Muscle of arm (tissue), 14 donors: ENCODE measurements at places on chromosomes 5 and 9.

- DNase-seq = no peak
These were observed 315.3 kb upstream of the SLC30A5 start for GRCh38 chr5:68778484-68778883.

- DNase-seq = no peak
These were observed 11.6 kb downstream of the NDST1 start for GRCh38 chr5:150519560-150519945.

GRCh38 chr9:83431101-83432060 is 106.8 kb downstream of the FRMD3 start:
- no peak for DNase-seq

- no peak for DNase-seq
These were observed 30.4 kb downstream of the NR3C1 start for GRCh38 chr5:143373076-143373475.

DNA sequence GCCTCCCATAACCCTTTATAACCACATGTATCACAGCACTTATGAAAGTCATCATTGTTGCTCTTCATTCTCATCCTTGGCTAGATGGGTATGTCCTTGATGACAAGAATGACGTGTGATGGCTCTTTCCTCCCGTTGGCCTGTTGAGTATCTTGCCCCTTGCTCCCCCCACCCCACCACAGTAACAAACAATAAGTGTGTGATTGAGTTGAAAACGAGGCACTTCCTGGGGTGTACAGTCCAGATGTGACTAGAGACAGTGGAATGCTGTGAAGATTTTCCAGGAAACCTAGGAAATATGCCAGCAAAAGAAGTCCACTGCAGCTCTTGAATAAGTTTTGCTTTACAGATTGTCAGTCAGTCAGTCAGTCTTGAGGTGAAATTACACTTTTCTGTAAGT is 262.5 kb downstream of the ELAVL2 start:
- DNase-seq = peak; percentile 78

DNA sequence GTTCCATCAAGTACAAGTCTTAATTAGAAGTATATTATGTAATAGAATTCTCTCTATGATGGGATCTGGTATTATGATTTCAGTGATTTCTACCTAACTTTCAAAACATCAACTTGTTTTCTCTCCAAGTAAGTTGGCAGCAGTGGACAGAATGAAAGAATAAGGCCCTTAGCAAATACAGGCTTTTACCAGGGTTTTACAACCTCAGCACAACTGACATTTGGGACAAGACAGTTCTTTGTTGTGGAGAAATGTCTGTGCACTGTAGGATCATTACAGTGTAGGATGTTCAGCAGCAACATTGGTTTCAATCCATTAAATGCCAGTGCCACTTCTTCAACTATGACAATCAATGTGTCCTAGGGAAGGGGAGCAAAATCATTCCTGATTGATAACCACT is 48.8 kb downstream of the MLANA start:
- DNase-seq = no peak

DNA sequence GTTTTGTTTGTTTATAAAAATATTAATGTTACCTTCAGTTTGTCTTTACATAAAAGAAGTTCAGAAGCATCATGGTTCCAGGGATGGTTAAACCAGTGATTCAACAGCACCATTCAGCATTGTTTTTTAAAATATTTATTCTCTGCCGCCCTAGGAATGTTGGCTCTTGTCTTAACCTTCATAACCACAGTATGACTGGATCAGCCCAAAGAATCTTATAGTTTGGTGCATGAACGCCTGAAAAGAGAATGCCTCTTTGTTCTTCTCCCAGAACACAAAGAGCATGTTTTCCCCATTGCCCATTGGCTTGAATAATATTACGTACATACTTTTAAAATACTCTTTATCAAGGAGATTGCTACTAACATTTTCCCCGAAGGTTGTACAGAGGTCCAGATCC is 413.4 kb downstream of the ANXA1 start:
- no peak for DNase-seq

- no peak for DNase-seq
These were observed 31.8 kb downstream of the ZFAND5 start for GRCh38 chr9:72333197-72333596.

GRCh38 chr9:37620396-37620795 is 28.0 kb upstream of the TOMM5 start:
- no peak for DNase-seq

DNA sequence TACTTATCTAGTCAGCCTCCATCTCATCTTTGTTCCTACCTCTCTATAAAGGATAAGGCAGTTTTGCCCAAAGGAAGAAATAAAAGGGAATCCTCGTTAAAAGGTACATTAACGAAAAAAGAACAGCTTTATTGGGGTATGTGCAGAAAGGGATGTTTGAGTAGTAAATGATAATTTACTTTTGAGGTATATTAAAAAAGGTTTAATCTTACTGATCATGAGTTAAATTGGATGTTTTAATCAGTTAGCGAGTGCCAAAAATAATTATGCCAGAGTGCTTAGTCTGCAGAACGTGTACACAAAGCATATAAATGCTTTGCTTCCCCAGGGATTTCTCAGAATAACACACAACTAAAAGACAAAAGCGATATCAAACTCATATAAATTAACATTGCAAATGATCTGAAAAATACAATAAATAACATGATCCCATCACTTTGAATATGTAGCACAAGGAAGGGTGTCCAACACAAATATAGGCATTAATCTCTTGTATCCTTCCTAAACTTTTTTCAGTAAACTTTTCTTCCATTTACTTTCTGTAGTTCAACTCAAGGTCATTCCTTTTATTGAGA is 865.0 kb downstream of the NR2F1-AS1 start:
- no peak for DNase-seq

DNA sequence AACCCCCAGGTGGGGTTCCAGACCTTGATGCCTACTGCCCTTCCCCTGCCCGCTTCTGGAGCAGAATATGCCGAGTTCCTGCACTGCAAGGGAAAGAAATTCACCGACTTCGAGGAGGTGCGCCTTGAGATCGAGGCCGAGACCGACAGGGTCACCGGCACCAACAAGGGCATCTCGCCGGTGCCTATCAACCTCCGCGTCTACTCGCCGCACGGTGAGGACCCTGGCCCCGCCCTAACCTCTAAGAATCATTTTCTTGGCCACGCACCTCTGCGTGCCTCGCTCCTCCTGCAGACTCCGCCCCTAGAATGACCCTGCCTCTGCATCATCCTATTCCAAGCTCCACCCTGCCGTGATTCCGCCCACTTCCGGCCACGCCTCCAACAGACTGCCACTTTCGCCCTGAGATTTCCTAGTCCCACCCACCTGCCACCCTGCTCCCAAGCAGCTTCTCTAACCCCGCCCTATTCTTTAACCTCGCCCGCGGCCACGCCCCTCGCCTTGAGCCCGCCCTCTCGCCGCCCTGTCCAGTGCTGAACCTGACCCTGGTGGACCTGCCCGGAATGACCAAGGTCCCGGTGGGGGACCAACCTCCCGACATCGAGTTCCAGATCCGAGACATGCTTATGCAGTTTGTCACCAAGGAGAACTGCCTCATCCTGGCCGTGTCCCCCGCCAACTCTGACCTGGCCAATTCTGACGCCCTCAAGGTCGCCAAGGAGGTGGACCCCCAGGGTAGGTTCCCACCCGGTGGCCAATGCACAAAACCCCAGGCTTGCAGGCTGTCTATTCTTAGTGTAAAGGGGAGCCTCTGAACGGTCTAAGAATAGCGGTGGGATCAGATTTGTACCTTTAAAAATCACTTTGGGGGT is 15.6 kb downstream of the DNM1 start:
- DNase-seq = peak; percentile 74

GRCh38 chr5:16104961-16105360 is 74.6 kb downstream of the MARCHF11 start:
- no peak for DNase-seq

GRCh38 chr5:23257656-23258055 is 249.8 kb upstream of the PRDM9 start:
- no peak for DNase-seq

- DNase-seq = no peak
These were observed 30.0 kb downstream of the GFPT2 start for GRCh38 chr5:180323160-180323559.

DNA sequence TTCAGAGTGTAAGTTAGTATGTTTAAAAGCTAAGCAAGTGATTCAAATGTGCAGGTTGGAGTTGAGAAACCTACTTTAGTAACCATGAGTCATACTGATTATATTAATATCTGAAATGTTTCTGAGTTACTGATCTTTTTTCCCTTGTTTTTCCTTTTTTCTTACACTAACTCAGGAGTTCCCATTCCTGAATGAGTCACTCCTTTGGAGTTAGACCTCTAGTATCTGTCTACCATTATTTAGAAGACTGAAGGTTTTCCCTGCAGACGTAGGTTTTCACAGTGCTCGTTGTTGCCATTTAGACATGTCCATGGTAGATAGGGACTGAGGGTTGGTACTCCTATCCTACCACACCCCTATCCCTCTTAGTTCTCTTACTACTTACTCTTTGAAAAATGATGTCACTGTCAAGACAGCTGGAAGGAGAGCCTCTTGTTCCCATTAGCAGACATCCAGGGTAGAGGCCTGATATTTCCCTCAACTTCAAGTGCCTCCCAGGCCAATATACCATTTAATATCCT is 20.2 kb downstream of the OCLN start:
- no peak for DNase-seq

DNA sequence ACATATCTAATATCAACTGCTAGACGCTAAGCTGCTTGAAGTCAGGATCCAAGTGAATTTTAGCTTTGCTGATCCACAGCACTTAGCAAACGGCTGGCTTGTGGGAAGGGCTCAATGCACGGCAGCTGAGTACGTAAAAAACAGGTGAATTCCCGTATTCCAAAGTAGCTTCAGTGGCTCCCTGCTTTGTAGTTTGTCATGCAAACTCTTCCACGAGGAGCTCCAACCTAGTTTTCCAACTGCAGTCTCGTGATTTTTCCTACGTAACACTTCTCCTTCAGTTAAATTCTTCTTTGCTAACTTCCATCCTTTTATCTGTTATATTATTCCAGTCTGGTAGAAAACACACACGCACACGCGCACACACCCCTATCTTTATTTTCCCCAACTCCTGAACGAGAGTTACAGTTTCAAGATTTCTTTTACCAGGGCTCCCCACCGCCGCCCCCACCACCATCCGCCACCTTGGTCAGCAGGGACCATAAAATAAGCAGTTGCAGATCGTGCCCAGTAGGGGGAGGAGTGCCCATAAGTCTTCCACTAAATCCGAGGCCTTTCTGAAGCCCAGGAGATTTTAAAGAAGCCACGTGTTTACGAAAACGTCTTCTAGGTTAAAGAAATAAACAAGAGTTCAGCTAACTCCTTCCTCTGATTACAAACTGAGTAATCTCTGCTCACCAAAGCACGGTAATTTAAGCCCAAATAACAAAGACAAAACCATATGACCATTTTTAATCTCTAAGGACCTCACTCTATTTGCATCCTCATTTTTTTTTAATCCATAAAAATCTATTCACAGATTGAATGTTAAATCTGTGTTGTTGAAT is 34.8 kb upstream of the TRIO start:
- DNase-seq = peak; percentile 46

- DNase-seq = no peak
These were observed 21.3 kb downstream of the CYSTM1 start for GRCh38 chr5:140196115-140196814.

GRCh38 chr5:10268100-10268499 is 18.0 kb downstream of the CCT5 start:
- DNase-seq = no peak

GRCh38 chr5:150458802-150459557 is 9.4 kb upstream of the RPS14 start:
- DNase-seq = peak; percentile 76

- no peak for DNase-seq
These were observed 9.0 kb downstream of the KIAA1958 start for GRCh38 chr9:112495614-112496013.

- no peak for DNase-seq
These were observed 64.6 kb upstream of the VCAN start for GRCh38 chr5:83406906-83407305.

DNA sequence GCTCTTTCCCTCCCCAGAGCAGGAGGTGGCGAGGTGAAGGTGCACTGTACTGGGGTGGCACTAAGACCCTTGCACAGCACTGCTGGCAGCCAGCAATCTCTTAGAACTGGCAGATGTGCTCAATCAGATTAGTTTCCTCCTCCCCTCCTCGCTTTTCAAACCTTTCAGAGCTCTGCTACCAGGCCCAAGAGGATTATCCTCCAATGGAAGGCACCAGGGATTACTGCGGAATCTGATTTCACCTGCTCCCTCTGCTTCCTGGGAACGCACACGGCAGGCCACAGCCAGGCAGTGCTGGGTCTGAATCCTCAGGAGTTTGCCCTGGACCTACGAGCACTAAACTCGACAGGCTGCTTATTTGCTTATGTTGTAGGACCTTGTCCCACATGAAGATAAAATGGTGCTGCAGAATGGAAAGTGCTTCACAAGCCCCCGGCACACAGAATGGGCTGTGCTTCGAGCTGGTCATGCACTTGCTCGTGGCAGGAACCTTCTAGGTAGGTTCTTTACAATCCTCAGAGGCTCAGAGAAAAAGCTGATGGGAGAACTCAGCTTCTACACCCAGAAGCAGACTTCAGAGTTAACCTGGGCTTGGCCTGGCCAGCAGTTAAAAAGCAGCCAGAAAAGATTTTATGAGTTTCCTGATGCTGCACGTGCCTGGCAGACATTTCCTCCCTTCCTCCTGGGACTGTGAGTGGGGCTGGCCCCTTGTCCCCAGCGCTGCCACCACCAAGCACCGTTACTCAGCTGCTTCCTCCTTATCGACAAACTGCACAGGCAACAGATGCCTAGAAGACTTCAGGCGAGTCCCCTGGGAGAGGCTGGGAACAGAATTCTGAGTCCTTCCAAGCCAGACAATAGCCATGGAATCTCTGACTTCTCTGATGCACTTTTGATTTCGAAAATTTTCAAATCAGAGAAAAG is 33.1 kb downstream of the FABP6 start:
- no peak for DNase-seq

- peak; percentile 66 for DNase-seq
These were observed 729 bp upstream of the TNPO1 start for GRCh38 chr5:72815580-72816283.

DNA sequence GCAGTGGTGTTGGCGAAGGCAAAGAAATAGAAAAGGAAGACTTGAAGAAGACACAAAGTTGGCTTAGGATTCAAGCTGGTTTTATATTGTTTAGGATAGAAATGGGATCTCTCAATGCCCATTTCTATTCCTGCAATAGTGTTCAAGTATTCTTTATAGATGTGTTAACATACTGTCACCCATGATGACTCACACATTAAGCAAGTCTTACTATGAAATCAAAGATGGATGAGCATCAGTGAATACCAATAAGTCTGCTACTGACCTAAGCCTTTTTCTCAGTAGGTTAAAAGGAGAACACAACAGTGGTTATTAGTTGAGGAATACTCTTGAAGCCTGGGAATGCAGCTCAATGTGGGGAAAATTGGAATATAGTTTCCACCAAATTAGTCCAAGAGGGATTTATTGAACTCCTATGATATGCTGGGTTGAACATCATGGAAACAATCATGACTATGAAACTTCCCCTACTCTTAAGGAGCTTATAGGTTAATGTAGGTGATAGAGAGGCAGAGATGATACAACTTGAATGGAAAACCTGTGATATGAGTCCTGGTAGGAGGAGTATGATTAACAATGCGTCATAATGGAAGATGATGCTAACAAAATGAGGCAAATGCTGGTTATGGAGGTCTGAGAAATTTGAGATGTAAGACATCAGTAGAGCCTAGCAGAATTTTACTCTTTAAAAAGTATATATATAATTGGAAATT is 417.1 kb upstream of the DAP start:
- DNase-seq = no peak

- no peak for DNase-seq
These were observed 1.7 kb downstream of the DUSP1 start for GRCh38 chr5:172769342-172769615.
